ENCODE measurements at places on chromosomes 7 and 10. TPM values are rescaled to one million over a fixed set of nuclear protein-coding genes. Genes with fewer than 3 reads are reported as not detected.

The CDC14C gene
- not detected for total RNA-seq

The FGFBP3 gene
- total RNA-seq, result 0.27 TPM

DNA sequence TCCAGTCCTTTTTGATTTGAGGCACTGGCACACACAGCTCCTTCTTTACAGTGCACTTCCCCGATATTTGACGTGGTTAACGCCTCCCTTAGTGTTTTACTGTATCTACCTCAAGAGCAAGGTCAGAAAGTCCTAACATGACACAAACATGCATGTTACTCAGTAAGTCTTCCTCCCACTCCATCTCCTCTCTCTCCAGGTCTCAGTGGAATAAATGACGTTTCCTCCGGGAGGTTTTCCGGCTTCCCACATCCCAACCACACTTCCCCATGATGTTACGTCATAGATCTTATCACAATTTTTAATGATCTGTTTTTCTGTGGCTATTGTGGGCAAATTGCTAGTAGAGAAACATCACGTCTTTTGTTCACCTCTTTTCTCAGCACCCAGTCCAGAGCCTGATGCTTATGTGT, 165.7 kb downstream of the PTPN20 start:
- no peak for DNase-seq

GRCh38 chr7:106795084-106795876, 69.8 kb upstream of the PIK3CG start:
- DNase-seq, result no peak

DNA sequence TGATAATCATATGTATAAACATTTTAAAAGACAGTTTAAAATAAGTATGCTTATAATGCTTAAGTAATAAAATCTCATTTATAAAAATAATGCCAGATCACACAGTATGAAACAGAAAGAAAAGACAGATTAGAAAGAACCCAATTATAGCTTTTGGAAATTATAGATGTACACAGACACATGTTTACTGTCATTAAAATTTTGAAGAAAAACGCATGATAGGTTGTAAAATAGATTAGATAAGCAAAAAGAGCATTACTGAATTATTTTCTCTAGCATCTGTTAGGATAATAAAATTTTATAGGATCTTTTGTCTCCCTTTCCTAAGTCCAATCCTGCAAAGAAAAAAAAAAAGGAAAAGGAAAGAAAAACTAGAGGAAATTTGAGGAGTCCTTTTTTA, 1107.3 kb upstream of the LRRN3 start:
- DNase-seq, result no peak

Measured in sigmoid colon (tissue), 7 donors.